Putamen (tissue), 1 donor: ENCODE measurements at places on chromosomes 5 and 9.

- DNase-seq, result no peak
Measured at GRCh38 chr9:93126825-93127368, 7.2 kb downstream of the NINJ1 start.

DNA sequence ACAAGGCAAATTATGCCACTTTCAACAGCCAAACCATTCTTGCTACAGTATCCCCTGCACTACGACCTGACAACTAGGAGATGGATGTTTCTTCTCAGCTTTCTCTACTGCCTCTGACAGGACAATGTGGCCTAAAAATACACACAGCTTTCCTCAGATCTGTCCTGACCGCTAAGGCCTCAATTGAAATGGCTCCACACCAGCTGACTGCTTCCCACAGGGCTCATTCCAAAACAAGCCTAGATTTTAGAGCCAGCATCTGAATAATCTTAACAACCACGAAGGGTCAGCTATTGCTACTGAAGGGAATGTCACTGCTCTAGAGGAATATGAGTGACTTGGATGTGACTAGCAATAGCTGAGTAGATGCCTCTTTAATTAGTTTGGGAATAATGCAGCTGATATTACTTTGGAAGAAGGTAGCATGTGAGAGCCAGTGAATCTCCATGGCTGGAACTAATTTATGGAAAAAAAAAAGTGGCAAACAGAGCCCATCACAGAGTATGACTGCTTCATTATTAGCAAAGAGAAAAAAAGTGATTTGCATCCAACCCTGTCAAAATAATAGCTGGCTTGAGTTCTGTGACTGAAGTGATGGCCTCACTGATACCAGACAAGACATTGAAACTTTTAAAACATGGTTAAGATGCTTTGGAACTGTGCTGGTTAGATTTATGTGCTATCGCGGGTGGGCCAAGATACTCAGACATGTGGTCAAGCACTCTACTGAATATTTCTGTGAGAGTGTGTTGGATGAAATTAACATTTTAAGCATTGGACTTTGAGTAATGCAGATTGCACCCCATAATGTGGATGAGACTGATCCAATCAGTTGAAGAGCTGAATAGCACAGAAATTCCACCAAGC is 450.2 kb downstream of the NR2F1-AS1 start:
- DNase-seq, result no peak

DNA sequence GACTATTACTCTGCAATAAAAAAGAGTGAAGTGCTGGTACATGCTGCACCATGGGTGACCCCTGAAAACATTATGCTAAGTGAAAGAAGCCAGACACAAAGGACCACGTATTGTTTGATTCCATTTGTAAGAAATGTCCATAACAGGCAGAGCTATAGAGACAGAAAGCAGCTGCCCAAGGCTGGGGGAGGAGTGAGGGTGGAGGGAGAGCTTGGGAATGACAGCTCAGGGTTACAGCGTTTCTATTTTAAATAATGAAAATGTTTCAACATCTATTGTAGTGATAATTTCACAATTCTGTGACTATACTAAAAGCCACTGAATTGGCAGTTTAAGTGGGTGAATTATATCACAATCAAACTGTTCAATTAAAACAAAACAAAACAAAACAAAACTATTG is 81.7 kb downstream of the MYO10 start:
- DNase-seq, result no peak

DNA sequence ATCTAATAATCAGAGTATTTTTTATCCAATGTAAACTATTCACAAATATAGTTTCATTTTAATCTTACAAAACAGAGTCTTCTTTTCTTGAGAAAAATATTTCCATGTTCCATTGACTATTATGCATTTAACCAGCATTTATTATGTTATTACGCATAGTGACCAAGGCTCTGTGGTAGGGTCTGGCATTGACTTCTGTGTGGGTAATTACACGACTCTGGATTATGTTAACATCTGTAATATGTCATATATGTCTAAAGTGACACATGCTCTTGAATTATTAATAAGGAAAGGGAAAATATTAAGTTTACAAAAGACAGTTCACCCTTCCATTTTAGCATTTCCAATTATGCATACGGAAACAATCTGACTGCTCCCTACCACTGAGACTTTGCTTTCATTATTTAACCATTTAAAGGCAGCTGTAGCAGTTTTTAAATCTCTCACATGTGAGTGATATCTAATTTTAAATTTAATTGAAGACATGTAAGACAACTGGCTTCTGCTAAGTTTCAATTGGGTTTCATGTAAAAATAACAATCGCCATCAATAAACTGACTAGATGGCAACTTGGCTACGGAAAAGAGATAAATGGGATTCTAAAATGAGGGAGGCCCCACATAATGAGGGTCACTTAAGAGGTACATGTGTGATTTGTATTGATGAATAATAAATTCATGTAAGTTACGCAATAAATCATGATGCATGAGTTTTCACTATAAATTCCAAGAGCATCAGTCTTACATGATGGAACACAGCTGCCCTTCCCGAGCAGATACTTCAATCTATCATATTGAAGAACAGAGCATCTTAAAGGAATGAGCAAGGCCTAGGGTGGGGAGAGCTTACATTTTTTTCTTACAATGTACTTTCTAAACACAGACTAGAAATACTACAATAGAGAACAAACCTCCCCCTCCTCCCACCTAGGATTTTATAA is 1056.8 kb downstream of the MAT2B start:
- DNase-seq, result no peak

DNA sequence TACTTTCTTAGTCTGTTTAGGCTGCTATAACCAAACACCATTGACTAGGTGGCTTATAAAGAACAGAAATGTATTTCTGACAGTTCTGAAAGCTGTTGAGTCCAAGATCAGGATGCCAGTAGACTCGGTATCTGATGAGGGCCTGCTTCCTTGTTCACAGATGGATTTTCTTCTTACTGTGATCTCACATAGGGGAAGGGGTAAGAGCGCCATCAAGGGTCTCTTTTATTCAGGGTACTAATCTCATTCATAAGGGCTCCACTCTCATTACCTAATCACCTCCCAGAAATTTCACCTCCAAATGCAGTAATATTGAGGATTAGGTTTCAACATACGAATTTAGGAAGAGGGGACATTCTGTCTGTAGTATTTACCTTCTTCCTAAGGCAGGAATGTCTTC is 384.0 kb upstream of the DMAC1 start:
- DNase-seq, result no peak

- DNase-seq, result no peak
Measured at GRCh38 chr5:164672931-164673694, 1167.7 kb downstream of the MAT2B start.

- no peak for DNase-seq
Measured at GRCh38 chr9:132160802-132161742, 786 bp upstream of the NTNG2 start.

DNA sequence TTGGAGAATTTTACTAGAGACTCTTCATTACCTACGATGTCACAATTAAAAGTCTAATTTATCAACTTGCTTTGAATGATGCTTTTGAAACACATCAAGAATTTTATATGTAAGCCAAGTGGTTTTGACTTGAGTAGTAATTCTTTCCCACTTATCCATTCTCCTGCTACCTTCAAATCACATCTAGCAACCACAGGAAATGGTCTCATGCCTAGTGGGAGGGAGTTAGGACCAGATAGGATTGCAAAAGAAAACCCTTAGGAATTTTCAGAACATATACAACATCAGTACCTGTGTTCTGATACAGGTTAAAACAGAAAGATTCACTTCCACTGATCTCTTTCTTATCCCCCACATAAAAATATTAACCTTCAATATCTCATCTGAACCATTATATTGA is 260.4 kb downstream of the CWC27 start:
- DNase-seq, result no peak

- DNase-seq, result no peak
Measured at GRCh38 chr5:159415301-159415937, 85.1 kb upstream of the IL12B start.

DNA sequence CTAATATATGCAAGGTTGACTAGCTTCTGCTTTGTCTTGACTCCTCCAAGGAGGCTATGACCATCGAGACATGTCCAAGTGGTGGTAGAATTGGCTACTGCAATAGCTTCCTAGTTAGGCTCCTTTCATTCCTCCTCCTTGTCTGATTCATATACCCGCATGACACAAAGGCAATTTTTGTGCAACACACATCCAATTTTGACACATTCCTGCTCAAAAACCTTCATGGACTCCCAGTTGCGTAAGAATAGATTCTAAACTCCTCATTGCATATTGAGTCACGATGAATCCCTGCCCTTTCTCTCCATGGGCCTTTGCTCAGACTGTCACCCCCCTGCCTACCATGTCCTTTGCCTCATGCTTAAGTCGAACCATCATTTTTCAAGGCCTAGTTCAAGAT is 344.5 kb downstream of the ACTL7B start:
- DNase-seq, result no peak

- DNase-seq, result no peak
Measured at GRCh38 chr5:38473008-38473407, 83.4 kb downstream of the LIFR start.

DNA sequence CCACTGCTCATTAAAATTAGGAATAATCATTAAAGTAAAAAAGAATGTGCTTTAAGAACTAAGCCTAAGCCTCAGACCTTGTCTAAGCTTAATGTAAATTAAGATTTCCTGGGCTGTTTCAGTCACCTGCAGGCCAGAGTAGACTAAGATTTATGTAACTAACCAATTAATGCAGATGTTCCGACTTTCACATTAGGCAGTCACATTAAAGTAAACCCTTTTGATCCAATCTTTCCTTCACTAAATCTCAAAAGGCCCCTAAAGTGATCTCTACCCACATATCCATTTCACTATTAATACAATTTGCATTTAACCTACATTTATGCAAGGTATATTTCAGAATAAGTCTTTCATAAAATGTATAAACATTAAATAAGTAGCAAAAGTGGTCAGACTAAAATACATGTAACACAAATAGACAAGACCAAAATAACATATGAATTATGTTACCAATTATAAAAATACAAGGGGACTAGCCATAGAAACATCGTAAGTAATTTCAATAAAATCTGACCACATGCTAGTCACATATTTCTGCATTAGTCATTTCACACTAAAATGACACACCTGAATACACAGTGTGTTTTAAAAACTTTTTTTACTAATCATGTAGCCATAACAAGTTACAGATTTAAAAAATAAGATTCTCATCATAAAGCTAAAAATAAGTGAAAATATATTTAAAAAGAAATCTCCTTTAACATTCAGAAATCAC is 7.7 kb downstream of the NR3C1 start:
- DNase-seq, result no peak

DNA sequence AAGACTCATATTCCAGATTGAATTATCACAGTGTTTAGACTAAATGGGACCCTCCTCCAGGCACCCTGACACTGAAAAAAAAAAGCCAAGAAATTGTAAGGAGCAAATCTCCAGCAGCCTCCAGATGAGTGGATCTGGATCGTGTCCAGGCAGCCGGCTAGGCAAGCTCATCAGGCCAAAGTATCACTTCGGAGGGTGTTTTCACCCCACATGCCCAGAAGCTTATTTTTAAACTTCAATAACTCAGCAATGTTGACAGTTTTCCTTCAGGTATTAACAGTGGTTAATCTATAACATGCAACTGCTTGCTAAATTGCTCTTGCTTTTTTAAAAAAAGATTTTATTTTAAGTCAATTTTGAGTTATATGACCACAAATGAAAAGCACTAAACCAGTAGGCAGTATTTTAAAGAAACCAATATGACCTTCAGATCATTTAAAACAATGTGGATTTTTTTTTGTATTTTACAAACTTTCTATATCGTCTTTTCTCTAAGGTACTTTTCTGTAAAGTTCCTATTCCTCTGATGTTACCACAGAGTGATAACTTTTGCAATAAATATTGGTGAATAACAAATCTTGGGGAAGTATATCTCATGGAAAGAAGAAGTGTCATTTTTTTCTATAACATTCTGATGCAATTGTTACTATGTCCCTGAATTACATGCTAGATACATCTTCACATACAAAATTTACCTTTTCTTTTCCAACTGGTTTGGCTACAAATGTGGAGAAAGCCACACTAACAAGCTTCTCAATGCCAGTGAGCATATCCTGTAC is 30.7 kb downstream of the ACOT12 start:
- DNase-seq, result no peak

- no peak for DNase-seq
Measured at GRCh38 chr5:6578676-6579343, 54.0 kb downstream of the NSUN2 start.

GRCh38 chr9:10875752-10876151 is 262.9 kb upstream of the PTPRD start:
- no peak for DNase-seq

DNA sequence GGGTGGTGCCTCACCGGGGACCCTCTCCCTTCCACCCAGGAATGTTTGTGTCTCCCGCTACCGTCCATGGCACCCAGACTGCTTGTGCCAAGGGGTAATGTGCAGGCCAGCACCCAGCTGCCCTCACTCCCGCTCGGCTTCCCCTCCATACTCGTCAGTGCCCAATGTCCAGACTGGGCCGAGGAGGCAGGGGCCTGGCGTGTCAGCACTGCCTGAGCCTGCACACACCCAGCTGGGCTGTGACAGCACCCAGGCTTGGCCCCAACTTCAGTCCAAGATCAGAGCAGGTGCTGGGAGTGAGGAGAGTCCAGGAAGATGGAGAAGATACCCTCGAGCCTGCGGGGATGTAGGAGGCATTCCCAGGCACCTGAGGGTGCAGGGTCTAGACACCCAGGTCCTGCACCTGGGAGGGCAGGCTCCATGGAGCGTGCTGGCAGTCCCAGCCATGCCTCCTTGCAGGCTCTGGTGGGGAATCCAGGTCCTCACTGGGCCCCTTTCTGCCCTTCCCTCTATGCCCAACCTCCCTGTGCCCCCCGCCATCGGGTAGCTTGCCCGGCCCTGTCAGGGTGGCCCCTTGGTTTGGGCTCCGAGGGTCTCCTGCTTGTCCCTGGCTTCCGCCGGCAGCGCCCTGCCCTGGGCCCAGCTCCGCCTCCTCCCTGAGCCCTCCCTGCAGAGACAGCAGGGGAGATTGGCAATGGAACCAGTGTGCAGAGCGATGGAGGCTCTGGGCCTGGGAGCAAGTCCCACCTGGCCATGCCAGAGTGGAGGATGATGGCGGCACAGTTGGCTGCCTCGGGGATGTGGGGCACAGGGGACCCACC is 250.8 kb upstream of the EDIL3 start:
- no peak for DNase-seq

DNA sequence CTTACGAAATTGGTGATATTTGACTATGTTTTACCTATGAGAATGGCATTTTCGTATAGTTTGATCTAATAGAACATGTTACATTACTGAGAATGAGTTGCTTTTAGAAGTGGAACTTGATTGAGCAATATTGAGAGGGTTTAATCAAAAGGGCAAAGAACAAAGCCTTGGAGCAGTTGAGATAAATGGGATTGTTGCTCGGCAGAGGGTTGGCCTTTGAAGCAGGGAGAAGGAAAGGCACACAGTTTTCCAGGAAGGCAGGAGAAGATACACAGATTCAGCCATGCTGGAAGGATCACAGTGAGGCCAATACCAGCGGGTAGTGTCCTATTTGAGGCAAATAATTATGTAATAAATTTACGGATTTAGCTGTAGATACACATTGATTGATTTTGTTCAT is 19.5 kb downstream of the MAN2A1 start:
- no peak for DNase-seq

GRCh38 chr5:52660621-52661020 is 127.1 kb upstream of the ITGA1 start:
- DNase-seq, result no peak
